ENCODE measurements at places on chromosomes 11 and 22.

- DNase-seq = no peak
Measured at GRCh38 chr11:130129922-130130321, 29.7 kb upstream of the ST14 start.

DNA sequence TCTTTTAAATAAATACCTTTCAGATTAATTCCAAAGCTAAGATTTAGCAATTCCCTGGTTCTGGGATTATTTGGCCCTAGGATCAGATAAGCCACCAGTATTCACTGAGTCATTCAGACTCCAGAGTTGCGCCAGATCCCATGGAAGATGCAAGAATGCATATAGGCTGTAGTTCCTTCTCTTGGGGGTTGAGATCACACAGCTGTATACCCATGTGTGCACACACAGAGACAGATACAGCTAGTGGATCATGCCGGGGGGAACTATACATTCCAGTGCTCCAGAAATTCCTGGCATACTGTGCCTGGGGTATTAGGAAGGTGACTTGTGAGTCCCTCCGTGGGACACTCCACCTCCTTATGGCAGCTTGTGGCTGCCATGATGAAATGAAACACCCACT lies 75.4 kb downstream of the ZBTB16 start:
- no peak for DNase-seq

GRCh38 chr22:26709617-26710390 lies 52.4 kb downstream of the MIAT start:
- DNase-seq = no peak

GRCh38 chr11:113296447-113297205 lies 17.8 kb upstream of the TTC12 start:
- DNase-seq = no peak

DNA sequence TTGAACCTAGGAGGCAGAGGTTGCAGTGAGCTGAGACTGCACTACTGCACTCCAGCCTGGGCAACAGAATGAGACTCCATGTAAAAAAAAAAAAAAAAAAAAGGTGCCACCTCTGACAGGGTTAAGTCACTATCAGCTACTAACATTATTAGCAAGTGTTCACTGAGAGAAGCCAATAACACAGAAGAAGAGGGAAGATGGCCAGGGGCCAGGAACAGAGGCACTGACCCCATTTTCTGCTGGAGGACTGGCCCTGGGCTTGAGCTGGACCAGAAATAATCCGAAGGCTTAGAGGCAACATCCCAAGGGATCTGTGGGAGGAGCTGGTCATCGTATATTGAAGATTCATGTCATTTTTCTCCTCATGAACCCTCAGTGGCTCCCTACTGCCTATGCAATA lies 5.0 kb downstream of the SLC5A1 start:
- no peak for DNase-seq

DNA sequence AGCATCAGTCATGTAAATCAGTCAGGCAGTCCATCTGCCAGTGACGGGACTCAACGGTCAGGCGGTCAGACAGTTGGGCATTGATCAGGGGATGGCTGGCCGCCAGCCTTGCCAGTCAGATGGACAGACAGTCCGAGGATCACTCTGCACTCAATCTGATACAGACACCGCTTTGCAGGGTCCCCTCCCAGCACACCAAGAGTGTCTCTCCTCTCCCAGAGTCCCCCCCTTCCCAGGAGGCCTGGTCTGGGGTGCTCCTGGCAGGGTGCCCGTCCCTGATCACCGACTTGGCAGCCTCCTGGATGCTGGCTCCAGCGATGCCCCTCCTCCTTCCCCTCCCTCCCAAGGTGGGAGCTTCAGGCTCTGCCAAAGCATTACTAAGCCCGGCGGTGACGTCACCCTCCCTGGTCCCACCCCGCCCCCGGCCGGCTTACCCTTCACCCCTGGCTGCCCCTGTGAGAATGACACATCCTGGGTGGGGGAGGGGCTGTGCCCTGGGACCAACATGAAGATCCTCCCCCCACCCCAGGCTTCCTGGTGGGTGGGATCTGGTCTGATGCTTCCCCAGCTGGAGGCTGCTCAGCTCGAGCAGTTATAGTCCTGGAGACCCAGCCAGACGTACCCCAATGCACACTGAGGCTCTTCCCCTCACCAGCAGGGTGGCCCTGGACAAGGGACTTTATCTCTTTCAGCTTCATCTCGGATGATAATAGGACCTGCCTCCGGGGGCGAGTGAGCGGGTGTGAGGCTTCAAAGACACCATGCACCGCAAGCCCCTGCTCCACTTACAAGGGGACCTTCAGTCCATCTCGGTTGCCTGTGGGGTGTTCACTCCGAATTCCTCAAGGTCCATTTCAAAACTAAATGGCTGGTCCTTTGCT lies 69.2 kb downstream of the CD82 start:
- no peak for DNase-seq

DNA sequence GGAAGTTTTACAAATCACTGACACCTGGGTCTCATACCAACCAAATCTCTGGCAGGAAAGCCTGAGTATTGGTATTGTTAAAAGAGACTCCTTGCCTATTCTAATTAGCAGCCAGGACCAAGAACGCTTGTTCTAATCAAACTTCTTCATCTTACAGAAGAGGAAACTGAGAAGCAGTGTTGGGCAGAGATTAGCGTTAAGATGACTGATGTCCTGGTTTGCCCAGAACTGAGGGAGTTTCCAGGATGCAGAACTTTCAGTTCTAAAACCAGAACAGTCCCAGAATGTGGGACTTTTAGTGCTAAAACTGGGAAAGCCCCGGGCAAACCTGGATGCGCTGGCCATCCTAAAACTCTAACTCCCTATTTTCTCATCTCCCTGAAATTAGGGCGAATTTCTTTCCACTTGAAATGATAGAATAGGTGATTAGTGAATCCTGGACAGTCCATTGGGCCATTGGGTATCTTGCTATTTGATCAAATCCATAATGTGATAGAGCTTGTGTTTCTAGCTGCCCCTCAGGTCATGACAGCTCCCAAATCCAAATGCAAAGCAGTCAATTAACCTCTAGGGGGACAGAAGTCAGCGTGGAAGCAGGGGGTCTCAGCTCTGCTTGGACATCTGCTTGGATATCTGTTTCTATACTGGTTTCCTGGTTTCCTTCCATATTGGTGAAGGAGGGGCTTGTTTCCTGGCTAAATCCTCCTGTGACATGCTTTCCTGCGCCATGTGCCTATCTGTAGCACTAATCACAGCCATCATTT lies 16.0 kb upstream of the TMPRSS13 start:
- no peak for DNase-seq

DNA sequence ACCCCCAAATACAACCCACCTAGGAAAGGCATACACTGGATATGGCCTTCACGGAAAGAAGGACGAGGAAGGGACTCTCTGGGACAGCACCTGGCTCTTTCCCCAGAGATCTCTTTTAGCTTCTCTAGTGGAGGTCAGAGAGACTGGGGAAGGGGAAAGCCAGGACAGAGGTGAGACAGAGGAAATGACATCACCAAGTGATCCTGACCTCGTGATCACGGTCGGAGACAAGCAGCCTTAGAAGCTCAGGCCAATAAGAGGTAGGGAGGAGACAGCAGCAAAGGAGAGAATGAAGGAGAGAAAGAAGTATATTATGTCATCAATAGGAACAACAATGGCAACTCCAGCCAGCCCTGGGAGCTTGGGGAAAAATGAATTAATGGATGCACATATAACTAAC lies 15.4 kb upstream of the TMPRSS13 start:
- no peak for DNase-seq

- no peak for DNase-seq
Measured at GRCh38 chr11:106467501-106467900, 390.0 kb downstream of the AASDHPPT start.

DNA sequence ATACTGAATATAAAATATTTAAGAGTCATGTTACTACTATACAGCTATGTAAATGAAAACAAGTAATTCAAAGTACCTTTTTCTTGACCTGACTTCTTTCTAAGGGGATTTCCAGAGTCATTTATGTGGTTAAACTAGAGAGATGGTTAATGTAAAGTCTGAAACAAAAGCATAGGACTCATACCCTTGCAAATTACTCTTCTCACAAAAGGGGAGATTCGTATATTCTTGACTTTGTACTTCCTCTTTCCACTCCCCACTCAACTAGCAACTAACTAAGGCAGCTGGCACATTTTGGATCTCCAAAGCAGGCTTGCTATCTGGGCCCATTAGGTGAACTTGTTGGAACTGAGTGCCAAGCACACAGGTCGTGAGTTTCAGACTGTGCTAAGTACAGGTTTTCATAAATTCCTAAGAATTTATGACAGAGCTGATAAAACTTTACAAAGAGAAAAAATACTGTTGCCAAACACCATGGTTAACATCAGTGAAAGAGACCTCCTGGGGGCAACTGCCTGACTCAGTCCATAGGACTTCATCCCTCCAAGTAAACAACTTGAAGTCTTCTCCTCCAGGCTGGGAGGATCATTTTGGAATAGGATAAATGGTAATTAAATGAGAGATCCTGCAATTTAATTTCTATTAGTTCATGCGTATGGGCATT lies 77.0 kb upstream of the DDI1 start:
- no peak for DNase-seq

GRCh38 chr11:27285761-27286160 lies 77.3 kb downstream of the CCDC34 start:
- DNase-seq = no peak

GRCh38 chr11:75982309-75982708 lies 167.3 kb downstream of the UVRAG start:
- DNase-seq = no peak

Data from activated naive CD4-positive, alpha-beta T cell (primary cell).